ENCODE measurements at places on chromosomes 7 and 10.
A peak's percentile ranks its signal among the peaks of the same experiment; 100 is the strongest.

DNA sequence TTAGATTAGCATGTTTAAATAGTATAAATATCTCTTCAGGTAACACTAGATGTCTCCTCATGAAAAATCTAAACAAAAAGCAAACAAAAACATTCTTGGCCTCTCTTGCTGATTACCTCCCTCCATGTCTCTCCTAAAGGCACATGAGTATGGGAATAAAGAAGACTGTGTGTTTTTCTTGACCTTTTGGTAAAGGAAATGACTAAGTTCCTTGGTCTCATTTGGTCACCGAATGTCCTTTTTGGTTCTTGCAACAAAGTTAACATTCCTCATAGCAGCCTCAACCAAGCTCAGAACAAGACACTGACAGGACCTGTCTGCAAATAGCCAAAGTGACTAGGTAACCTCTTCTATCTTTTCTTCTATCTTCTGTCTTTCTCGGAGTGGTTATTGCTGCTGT is 35.5 kb downstream of the POM121L12 start:
- no peak for DNase-seq

- DNase-seq, result no peak
These were observed 3.8 kb upstream of the CRCP start for GRCh38 chr7:66110856-66111255.

DNA sequence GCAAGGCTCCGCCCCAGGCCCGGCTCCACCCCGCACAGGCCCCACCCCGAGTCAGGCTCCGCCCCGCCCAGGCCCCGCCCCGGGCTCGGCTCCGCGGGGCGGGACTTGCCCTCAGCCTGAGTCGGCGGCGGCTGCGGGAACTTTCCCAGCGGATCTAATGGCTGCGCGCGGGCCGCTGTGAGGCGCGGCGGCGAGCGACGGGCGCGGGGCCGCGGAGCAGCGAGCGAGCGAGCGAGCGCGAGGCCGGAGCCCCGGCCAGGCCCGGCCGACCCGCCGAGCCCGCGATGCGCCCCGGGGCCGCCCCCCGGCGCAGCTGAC is at the start of gene INPP5A:
Gene INPP5A (plus strand): TSS at position 104 of the 318 bp plus-strand sequence. CDS start 310 bp downstream, outside the sequence.
- peak; percentile 97 for DNase-seq

GRCh38 chr10:114343623-114344505 is 60.4 kb downstream of the AFAP1L2 start:
- DNase-seq, result no peak

DNA sequence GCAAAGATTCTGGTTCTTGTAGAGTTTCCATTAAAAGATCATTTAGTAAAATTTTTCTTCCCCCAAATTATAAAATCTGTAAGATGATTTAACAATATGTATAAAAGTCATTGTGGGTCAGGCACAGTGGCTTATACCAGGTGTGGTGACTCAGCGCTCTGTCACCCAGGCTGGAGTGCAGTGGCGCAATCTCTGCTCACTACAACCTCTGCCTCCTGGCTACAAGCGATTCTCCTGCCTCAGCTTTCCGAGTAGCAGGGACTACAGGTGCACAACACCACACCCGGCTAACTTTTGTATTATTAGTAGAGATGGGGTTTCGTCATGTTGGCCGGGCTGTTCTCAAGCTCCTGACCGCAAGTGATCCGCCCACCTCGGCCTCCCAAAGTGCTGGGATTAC is 68.0 kb downstream of the SEPTIN14 start:
- no peak for DNase-seq

DNA sequence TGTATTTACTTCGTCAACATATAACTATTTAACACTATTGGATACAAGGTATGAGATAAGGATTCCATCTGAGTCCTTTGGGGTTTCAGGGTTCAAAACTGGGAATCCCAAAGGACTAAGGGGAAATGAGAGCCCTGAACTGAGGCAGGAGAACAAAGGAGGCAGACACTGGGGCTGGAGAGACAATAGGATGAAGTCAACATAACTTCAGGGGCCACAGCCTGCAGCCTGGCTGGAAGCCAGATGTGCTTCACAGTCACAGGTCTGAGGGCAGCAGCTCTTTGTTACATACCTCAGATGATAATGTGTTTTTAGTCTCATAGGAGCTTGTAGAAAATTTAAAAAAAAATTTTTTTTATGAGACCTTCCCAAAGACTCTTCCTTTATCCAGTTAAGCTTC is 73.3 kb downstream of the NRF1 start:
- DNase-seq, result no peak

DNA sequence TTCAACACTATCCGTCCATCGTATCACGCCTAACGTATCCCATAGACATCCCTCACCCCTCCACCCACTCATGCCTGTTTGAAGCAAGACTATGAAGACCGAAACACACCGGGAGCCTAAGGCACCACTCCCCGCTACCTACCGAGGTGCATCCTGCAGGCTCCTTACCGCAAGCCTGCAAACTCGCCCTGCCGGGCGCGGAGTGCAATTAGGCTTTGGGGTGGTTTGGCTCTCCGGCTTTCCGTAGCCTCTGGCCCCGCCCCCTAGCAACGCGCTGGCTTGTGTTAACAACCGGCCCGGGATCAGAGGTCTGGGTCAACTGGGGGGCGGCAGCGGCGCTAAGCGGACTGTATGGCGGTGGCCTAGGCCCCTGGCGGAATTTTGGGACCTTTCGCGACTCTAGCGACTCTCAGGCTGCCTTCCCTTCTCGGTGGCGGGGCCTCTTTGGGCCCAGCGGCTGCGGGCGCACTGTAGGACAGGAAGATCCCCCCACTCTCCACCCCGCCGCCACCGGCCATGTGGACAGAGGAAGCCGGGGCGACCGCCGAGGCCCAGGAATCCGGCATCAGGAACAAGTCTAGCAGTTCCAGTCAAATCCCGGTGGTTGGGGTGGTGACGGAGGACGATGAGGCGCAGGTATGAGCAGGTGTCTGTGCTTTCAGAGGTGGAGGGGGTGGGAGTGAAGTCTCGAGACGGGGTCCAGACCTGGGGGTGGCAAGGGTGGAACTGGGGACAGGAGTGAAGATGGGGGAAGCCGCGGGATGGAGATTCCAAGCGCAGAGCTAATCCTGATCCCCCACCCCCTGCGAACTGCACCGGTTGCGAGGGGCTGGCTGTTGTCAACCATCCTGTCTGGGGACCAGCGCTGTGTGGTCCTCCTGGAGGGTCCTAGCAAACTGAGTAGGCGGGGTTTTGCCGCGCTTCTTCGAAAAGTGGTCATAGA is at the start of gene CFAP69:
Gene CFAP69 (plus strand): TSS at position 266 of the 943 bp plus-strand sequence. CDS start 251 bp downstream, at position 517.
- peak; percentile 52 for DNase-seq

DNA sequence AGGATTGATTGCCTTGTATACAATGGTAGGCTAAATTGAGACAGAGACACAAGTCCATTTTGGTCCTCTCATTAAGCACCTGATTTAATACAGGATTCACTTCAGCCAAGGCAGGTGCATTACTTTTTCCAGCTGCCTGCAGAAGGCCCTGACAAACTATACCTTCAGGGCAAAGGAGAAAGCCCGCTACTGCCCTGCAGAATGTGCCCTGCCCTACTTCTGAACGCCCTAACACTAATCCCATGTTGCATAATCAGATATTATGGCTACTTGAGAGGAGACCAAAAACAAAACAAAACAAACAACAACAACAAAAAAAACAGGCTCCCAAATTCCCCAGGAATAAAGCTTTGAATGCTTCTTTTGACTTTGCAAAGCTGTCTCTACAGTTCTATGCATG is 116.9 kb upstream of the ABI1 start:
- DNase-seq, result no peak

GRCh38 chr10:71088054-71088453 is 124.3 kb upstream of the UNC5B start:
- no peak for DNase-seq

- no peak for DNase-seq
These were observed 545.5 kb upstream of the FOXK1 start for GRCh38 chr7:4136501-4137110.

GRCh38 chr7:81736091-81736490 is 33.8 kb downstream of the HGF start:
- DNase-seq, result no peak

- no peak for DNase-seq
These were observed 44.8 kb downstream of the SHTN1 start for GRCh38 chr10:116960066-116960776.

DNA sequence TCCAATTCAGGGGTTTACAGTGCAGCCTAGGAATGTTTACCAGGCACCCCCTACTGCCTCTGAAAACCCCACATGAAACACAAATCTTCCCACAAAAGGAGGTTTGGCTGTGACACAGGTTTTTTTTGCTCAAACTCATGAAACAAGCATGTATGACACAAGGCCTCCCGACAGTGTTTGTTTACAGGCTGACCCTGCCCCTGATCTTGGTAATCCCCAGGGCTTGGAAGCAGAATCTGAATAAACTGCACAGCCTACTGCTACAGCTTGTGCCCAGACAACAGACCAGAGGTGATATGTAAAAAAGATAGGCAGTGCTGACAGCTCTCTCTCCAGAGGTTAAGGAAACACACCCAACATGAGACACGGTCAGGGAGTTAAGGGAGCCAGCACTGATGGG is 184.2 kb downstream of the KMT2E start:
- DNase-seq, result no peak

- DNase-seq, result no peak
These were observed 163.1 kb upstream of the PLXNA4 start for GRCh38 chr7:132739271-132739955.

GRCh38 chr10:29022513-29022912 is 266.4 kb upstream of the LYZL1 start:
- no peak for DNase-seq

GRCh38 chr7:16543456-16543855 is 16.8 kb downstream of the LRRC72 start:
- no peak for DNase-seq

DNA sequence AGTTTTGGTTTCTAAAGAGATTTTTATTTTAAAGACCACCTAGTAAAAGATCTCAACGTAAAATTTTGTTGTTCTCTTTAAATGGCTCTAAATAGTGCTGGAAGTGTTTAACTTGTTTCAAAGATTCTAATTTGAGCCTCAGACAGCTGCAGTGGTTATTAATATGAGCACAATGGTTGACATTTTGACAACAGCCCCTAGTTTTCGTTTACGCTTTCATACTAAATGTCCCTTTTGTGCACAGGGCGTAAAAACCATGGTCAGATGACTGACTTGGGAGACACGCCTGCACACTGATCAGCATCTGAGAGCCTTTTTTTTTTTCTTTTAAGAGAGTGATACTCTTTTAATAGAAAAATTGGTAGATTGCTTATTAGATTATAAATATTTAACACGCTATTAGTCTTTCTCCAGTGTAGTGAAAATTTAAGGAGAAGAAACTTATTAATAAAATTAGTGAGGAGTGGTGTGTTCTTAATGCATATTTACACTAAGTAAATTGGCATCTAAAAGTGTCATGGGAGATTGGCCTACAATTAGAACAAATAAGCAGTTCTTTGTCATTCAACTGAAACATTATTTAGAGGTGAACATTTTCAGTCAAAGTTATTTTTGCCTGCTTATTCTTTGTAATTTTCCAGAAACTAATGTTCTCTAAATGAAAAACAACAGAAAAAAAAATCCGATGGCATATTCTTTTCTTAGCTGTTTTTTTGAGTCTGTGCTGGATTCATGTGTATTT is 182.8 kb upstream of the PHYHIPL start:
- no peak for DNase-seq

DNA sequence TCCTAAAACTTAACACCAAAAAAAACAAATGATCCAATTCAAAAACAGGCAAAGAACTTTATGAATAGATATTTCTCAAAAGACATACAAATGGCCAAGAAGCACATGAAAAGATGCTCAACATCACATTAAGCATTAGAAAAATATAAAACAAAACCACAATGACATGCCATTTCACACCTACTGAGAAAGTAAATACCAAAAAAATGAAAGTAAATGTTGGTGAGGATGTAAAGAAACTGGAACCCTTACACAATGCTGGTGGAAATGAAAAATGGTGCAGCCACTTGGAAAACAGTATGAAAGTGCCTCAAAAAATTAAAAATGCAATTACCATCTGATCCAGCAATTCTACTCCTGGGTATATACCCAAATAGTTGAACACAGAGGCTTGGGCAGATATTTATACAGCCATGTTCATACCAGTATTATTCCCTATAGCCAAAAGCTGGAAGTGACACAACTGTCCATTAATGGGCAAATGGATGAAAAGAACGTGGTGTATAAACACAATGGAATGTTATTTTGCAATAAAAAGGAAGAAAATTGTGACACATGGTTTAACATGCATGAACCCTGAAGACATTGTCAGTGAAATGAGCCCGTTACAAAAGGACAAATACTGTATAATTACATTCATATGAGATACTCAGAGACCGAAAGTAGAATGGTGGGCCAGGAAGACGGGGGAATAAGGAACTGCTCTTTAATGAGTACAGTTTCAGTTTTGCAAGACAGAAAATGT is 89.0 kb downstream of the JMJD1C start:
- DNase-seq, result no peak

- no peak for DNase-seq
These were observed 99.7 kb upstream of the CAV2 start for GRCh38 chr7:116399819-116400218.

- DNase-seq, result no peak
These were observed 645.5 kb upstream of the PCDH15 start for GRCh38 chr10:55446441-55447002.

- no peak for DNase-seq
These were observed 59.3 kb downstream of the C10orf105 start for GRCh38 chr10:71660313-71660712.

DNA sequence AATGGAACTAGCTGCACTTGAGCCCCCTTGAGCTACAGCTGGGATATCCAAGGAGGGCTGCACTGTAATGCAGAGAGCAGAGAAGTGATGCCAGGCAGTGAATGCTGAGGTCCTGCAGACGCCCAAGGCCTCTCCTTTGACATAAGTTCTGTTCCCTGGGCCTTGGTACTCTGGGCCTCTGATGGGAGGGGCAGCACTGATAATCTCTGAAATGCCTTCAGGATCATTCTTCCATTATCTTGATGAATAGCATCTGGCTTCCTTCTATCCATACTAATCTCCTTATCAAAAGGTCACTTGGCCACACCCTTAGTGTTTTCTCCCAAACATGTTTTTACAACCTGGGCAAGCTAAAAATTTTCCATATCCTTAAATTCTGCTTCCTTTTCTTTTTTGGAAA is 6.9 kb downstream of the GRB10 start:
- no peak for DNase-seq

GRCh38 chr10:8137726-8138125 is 83.2 kb downstream of the GATA3 start:
- DNase-seq, result no peak

DNA sequence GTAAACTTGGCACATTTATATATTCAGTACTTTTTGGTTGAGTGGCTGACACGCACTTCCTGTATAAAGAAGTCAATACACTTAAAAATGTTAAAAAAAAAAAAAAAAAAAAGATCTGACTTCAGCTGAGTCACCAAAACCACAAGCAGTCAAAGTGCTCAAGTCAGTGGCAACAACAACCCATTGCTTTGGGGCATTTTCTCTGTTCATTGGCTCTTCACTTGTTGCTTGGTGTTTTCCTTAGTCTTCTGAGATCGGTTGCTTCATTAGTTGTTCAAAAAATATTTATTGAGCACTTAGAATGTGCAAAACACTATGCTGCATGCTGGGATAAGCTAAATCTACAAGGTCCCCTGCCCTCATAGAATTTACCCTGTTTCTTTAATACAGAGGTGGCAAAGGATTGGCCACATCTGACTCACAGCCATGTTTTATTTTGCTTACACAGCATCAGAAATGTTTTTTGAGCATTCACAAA is 63.7 kb downstream of the ZNRF2 start:
- DNase-seq, result no peak

All from 8988T (cell line).